ENCODE measurements at places on chromosomes 5 and 9. TPM values are rescaled to one million over a fixed set of nuclear protein-coding genes. Genes with fewer than 3 reads are reported as not detected.

ENTPD2 gene
- total RNA-seq, result 0.25 TPM

EGFL7 gene
- 11.6 TPM for total RNA-seq

TBCA gene
- total RNA-seq, result 63.7 TPM

SLC28A3 gene
- not detected for total RNA-seq

NIPAL4 gene
- not detected for total RNA-seq

NR6A1 gene
- total RNA-seq, result 1.2 TPM

WDR41 gene
- total RNA-seq, result 70.8 TPM

GRM6 gene
- total RNA-seq, result under 0.01 TPM

SLC6A7 gene
- 1.5 TPM for total RNA-seq
